ENCODE measurements at places on chromosomes 11 and 22.

DNA sequence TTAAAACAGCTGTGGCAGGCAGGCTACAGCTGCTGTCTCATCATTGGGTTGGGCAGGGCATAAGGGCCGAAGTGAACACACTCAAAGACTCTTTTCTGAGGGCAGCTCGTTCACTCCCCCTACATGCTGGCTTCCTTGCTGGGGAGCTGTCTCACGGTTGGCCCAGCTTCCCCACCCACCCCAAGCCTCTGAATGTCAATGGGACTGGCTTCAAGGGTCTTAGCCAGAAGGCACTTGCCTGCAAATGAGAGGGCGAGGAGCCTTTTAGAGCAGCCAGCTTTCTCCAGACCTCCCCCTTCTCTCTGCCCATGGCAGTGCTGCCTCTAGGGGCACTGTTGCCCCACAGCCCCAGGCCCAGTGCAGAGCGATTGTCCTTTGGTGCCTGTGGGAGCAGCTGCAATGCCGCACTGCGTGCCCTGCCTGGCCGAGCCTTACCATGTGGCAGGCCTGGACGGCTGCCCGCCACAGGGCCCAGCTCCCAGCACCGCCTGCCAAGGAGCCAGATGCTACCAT is 94.7 kb upstream of the RASSF10 start:
- no peak for DNase-seq

DNA sequence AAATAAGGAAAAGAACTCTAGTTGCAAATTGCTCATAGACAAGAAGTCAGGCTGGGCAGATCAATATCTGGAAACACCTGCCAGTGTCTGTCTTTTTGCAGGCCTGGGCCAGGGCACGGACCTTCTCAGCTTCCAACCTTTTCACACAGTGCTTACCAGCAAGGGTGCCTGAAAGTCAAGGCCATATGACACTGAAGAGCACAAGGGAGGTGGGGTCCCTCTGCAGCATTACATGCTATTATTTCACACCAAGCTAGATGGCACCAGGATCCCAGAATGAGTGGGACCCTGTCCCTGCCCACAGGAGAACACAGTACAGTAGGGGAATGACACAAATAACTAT is 5.9 kb upstream of the PEX26 start:
- DNase-seq, result no peak

DNA sequence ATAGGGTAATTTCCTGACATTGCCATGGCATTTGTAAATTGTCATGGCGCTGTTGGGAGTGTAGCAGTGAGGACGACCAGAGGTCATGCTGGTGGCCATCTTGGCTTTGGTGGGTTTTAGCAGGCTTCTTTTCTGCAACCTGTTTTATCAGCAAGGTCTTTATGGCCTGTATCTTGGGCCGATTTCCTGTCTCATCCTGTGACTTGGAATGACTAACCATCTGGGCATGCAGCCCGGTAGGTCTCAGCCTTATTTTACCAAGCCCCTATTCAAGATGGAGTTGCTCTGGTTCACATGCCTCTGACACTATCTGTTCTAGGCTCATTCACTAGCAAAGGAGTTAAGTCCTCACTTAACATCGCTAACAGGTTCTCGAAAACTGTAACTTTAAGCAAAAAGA is 1374.2 kb downstream of the FAM181B start:
- no peak for DNase-seq

DNA sequence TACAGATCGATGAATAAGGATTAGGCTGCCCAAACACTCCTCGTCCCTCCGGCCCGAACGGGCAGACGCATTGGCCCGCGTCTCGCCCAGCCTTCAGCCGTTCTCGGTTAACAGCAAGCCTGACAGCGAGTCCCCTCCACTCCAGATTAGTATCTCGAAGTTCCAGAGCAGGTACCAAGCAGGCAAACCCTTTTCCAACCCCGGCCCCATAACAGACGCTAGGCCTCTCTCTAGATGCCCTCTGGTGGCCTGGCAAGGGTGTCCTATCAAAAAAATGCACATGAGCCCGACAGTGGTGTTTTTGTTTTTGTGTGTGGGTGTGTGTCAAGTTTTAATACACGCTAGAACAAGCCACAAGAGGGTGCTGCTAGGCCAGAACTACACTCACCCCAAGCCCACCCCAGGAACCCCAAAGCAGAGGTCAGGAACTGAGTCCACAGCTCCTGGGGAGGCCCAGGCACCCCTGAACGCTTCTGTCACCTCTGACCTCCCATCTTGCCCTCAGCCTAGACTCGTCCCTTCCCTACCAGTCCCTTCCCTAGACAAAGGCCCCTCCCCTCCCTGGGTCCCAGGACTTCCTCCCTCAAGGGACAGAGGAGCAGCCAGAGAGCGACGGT is 658 bp upstream of the ARFGAP2 start:
- peak; percentile 78 for DNase-seq

GRCh38 chr11:91730057-91730456 is 494.6 kb upstream of the FAT3 start:
- DNase-seq, result no peak

DNA sequence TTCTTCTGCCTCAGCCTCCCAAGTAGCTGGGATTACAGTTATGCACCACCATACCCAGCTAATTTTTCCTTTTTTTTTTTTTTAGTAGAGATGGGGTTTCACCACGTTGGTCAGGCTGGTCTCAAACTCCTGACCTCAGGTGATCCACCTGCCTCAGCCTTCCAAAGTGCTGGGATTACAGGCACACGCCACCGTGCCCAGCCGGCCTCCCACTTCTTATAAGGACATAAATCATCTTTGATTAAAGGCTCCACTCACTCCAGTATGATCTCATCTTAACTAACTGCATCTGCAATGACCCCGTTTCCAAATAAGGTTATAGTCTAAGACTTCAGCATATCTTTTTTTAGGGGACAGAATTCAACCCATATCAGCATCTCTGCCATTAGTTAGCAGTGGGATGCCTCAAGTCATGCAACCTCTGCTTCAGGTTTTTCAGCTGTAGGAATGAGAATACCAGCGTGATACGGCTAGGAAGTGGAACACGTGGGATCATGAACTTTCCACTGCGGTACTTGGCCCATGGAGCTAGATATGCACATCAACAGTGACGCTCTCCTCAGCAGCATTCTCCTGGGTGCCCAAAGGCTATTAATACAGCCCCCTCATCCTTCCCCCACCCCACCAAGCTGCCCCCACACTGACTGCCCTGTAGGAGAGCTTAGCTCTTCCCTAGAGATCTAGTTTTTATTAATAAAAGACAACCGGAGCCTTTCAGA is 41.4 kb downstream of the MCHR1 start:
- no peak for DNase-seq

DNA sequence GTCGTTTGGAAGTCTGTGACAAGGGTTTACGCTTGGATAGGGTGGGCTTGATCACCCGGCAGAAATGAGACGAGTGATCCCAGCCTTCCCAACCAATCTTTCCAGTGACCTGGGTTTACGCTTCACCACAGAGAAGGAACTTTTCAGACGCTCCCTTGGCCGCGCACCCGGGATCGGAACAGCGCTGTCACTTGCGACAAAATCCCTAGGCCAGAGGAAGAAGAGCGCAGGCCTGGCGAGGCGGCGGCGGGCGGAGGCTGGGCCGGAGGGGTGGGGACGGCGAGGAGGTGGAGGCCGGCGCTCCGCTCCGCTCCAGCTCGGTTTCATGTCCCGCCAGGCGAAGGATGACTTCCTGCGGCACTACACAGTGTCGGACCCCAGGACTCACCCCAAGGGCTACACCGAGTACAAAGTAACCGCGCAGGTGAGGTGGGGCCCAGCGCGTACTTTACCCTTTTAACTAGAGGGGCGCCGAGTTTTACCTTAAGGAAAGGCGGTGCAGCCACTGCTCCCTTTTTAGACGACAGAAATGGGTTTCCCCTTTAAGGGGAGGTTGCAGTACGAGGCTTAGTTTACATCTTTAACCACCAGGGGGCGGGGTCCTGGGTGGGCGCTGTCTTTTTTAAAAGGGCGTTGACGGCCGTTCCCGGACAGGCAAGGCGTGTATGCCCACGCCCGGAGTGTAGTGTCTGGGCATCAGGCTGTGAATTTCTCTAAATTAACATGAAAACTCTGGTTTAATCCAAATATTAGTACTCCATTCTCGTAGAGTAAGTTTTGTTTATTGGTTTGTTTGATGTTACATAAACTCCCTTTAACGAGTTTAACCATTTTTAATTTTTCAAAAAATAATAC is at the start of gene SNX15:
SNX15 (plus strand) TSS at position 227 of the 855 bp plus-strand sequence; CDS start at position 326, 99 bp downstream.
- peak; percentile 91 for DNase-seq

GRCh38 chr22:46538814-46539160 is 1.4 kb upstream of the CELSR1 start:
- DNase-seq, result peak; percentile 43

DNA sequence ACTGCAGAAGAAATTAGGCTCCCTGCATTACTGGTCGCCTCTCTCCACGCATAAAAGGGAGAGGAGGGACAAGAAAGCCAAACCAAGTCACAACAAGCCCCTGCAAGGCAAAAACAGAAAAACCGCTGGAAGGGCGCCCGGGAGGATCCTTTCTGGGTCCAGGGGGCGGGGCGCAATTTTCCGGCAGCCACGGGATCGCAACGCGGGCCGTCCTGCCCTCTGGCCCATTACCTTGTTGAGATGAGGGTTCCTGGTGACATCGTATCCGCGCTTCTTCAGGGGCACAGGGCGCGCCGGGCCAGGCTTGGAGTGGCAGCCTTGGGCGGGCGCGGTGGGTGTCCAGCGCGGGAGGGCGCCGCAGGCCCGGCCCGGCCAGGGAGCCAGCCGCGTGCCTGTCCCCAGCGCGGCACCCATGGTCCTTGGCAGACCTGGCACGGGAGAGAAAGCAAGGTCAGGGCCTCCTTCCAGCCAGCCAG is 847 bp downstream of the ME3 start:
- DNase-seq, result no peak

DNA sequence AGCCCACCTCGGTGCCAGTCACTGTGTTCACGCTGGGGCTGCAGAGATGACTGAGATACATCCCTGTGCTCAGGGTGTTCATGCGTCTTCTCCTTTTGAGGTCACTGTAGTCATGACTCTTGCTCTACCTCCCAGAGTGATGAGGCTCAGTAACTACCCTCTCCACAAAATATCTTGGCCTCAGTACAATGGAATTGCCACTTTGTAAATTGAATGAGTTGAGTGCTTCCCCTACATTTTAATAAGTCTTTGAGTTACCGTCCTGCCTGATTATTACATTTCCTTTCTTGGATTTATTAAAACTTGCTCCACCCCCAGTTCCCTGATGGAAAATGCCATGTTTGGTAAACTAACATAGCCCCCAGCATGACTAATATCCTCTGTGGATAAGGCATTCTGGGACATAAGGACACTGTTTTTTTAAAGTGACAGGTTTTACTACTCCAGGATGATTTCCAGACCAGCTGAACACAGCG is 15.9 kb downstream of the PRSS23 start:
- DNase-seq, result no peak

GRCh38 chr22:46465345-46465720 is 72.1 kb downstream of the CELSR1 start:
- no peak for DNase-seq

DNA sequence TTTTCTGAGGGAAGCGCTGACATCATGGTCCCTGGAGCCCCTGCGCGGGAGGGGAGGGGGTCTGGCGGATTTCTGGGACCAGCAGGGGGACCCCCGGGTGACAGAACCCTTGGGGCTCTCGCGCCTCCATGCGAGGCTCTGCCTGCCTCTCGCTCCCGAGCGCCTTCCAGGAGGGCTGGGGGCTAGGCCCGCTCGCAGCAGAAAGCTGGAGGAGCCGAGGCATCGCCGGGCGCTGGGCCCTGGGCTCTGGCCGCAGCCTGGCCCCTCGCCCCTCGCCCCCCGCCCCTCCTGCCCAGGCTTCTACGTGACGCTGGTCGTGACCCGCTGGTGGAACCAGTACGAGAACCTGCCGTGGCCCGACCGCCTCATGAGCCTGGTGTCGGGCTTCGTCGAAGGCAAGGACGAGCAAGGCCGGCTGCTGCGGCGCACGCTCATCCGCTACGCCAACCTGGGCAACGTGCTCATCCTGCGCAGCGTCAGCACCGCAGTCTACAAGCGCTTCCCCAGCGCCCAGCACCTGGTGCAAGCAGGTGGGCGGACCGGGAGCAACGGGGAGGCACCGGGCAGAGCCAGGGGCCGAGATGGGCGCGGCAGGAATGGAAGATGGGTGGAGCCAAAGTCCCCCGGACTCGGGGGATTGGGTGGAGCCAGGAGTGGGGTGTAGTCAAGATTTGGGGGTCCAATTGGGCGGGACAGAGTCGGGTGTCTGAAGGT is 5.4 kb downstream of the BEST1 start:
- no peak for DNase-seq

- DNase-seq, result no peak
These were observed 14.4 kb upstream of the CDC42EP1 start for GRCh38 chr22:37545703-37546436.

DNA sequence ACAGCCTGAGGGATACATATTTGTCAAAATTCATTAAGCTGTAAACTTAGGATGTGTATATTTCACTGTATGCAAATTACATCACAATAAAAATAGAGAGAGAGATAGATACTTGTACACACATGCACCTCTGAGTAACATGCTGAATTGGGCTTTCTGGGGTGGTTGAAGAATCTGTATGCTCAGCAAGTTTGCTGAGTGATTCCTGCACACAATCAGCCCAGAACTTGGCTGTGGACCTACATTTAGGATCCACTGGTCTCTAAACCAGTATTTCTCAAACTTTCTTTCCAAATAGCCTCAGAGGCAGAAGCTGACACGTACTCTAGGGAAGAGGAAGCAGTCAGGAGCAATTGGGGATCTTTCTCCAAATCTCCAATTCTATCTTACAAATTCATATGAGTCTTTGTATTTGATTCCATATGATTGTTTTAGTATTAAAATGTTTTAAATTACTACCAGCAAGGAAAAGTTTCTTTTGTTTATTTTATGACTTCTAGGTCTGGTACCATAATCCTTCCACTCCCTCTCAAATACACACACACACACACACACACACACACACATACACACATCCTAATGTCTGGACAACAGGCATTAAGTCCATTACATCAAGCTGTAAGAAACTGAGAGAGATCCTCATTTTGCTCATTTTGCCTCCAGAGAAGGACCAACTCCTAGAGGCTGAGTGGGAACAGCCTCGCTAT is 20.0 kb downstream of the SYT13 start:
- DNase-seq, result no peak

DNA sequence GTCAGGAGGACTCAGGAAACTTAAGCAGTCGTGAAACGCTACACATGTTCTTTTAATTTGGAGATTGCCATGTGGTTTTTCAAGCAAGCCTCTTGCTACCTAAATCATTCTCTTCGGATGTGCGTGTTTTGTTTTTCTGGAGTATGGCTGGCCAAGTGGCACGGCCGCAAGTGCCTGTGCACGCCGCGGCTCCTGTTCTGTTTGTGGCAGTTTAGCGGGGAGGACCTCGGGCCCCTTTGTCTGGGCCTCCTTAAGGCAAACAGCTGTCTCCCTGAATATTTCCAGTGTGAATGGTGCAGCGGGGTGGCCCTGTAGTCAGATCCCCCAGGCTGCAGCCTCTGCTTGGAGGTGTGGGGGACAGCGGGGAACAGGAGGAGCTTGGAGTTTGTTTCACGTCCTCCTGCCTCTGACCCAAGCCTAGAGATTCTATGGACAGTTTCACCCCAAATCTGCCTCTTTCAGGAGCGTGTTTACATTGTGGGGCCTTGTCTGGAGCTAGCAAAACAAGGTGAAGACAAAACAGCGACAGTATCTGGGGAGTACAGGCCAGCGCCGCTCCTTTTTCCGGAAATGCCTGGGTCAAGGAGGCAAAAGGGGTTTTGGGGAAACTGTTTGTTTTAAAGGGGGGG is 1.3 kb downstream of the LRP5 start:
- DNase-seq, result no peak

- DNase-seq, result no peak
These were observed 15.6 kb downstream of the TBC1D10A start for GRCh38 chr22:30310881-30311771.

Data from activated naive CD4-positive, alpha-beta T cell treated with Interleukin-2 at 50 U/mL for 16 hours (primary cell).